ENCODE measurements at places on chromosomes 3 and 15. TPM values are rescaled to one million over a fixed set of nuclear protein-coding genes. Genes with fewer than 3 reads are reported as not detected.

The UBAP1L gene
- total RNA-seq = 2.5 TPM

The CPB1 gene
- total RNA-seq = not detected

The GRAMD1C gene
- total RNA-seq = 2.3 TPM

The SNRPA1 gene
- 76.1 TPM for total RNA-seq

The ADAMTS9 gene
- not detected for total RNA-seq

The LDHAL6B gene
- total RNA-seq = not detected

The MUC20 gene
- 0.84 TPM for total RNA-seq

The KCNAB1 gene
- total RNA-seq = not detected

The MITF gene
- total RNA-seq = 2.1 TPM

The ALPK3 gene
- total RNA-seq = 0.10 TPM

The CHRD gene
- 0.31 TPM for total RNA-seq

The SLC9C1 gene
- total RNA-seq = 0.10 TPM

The ISL2 gene
- 0.21 TPM for total RNA-seq

The KNG1 gene
- 0.21 TPM for total RNA-seq

The CDC25A gene
- total RNA-seq = 0.21 TPM

The SLC6A20 gene
- total RNA-seq = 0.10 TPM

The SCAP gene
- total RNA-seq = 31.9 TPM

The EFHB gene
- total RNA-seq = 0.73 TPM

The ANKRD34C gene
- total RNA-seq = not detected

The MOBP gene
- total RNA-seq = 0.10 TPM

The TMEM207 gene
- total RNA-seq = not detected

The CAND2 gene
- total RNA-seq = 0.84 TPM

The FANCD2OS gene
- not detected for total RNA-seq

The SLC24A1 gene
- total RNA-seq = 1.0 TPM

The CTXND1 gene
- total RNA-seq = not detected

The ARIH2 gene
- 120 TPM for total RNA-seq

The SLC27A2 gene
- total RNA-seq = 0.42 TPM

The ADAMTS17 gene
- 7.6 TPM for total RNA-seq

The PODXL2 gene
- total RNA-seq = 1.9 TPM

The RASL12 gene
- not detected for total RNA-seq

The MDFIC2 gene
- not detected for total RNA-seq

The MYZAP gene
- total RNA-seq = 5.1 TPM

The ZPLD1 gene
- not detected for total RNA-seq

The IGSF10 gene
- total RNA-seq = 0.10 TPM

The RASGRF1 gene
- not detected for total RNA-seq

The GPR149 gene
- total RNA-seq = not detected

The GOLGA6A gene
- not detected for total RNA-seq

The SLC15A2 gene
- total RNA-seq = 2.1 TPM

The COL6A6 gene
- under 0.01 TPM for total RNA-seq

The PDCD7 gene
- 11.5 TPM for total RNA-seq

The KBTBD13 gene
- total RNA-seq = under 0.01 TPM

The IRAK2 gene
- 14.6 TPM for total RNA-seq

The ZBED2 gene
- not detected for total RNA-seq

The GABRA5 gene
- total RNA-seq = 0.31 TPM

The GOLGA8G gene
- total RNA-seq = not detected

Measured in mononuclear cell (primary cell).